ENCODE measurements at places on chromosomes 2 and 18.

DNA sequence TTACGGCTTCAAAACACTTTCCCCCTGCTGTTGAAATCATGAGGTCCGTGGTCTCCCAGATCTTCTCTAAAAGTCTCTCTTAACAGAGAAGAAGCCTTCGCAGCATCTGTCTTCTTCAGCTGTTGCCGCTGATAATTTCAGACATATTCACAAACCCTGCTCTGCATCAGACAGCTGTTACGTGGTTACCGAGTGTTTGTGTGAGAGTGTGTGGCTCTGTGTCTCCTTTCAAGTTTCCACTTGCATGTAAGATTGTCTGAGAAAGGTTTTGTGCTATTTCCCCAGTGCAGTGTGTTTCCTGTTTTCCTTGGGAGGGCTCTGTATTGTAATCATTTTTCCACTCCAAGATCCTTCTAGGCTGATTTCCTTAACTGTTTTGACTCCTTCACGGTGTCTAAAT, 32.8 kb downstream of the MAIP1 start:
- no peak for DNase-seq

DNA sequence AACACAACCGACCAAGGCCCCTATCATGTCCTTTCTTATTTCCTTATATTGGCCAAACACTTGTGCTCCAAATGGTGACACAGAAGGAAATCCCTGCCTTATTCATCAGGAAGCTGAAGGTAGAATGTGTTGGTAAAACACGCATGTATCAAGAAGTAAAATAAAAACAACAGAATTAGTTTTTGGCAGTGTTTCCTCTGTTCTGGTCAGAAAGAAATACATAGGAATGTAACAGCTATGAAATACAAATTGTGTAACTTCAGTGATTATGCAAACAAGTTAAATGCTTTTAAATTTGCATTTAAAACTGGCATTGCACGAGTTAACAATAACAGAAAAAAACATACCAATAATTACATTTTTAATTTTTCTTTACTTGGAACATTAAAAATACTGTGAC, 19.3 kb downstream of the ST6GAL2 start:
- DNase-seq, result no peak

- no peak for DNase-seq
Measured at GRCh38 chr2:98928242-98928641, 7.8 kb downstream of the CRACDL start.

GRCh38 chr18:63648241-63648640, 4.2 kb upstream of the SERPINB4 start:
- no peak for DNase-seq

DNA sequence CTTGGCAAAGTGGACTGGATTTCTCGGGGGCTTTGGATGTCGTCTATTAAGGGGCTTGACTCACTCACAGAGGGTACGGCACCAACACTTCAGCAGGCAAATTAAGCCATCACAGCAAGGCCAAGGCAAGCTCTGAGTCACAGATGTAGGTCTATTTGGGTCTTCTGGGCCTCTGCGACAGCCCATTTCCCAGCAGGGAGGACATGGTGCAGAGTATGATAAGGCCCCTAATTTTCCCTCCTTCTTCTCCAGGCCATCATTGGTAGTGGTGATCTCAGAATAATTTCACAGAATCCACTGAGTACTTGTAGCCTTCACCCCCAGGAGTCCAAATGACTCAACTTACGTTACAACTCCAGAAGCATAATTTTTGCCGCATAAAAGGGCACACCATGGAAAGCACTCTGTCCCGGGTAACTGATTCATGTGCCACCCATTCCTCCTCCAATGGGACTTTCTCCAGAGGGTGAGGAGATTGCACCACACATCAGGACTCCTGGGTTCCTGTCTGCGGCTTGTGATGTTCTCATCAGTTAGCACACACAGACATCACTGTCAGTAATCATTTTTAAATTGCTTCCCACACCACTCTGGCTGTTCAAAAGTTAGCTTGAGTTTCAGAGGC, 164.9 kb downstream of the TXNL1 start:
- DNase-seq, result no peak

DNA sequence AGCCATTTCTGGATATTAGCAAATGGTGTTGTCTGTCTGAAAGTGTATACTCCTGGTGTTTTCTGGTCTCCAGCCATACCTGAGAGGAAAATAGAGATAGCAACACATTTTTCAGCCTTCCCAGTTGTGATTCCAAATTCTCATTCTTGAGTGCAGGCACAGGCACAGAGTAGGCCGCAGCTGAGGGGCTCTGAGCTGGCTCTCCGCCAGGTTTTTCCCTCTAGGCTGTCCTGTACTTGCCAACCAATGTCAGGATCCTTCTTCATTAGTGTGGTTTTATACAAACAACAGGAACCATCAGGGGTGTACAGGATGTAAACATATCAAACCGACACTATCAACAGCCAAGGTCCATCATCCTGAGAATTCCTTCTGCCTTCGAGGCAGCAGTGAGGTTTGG, 1733.6 kb upstream of the CELF4 start:
- DNase-seq, result no peak

All from A549 (cell line).